Stimulated activated CD8-positive, alpha-beta memory T cell treated with anti-CD3 and anti-CD28 coated beads, Interleukin-7, amount 100 ng/mL, for 24 hours (primary cell): ENCODE measurements at places on chromosomes 7 and 10.

GRCh38 chr7:149624006-149624405 lies 126.4 kb upstream of the ZNF746 start:
- no peak for DNase-seq

DNA sequence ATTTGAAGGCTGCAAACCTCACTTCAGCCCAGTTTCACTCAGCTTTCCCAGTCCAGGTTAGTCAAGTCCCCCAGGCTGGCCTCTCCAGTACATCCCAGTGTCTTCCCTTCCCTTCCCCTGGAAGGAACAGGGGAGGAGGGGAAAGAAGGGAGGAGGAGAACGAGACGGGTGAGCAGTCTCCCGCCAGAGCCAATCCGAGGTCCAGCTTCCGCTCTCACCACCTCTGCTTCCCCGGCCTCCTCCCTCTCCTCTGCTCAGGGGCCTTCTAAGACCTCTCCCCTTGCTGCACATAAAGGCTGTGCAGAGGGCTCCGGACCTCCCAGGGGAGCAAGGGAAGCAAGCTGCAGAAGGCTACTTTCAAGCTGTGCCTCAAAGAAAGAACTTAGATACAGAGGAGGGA lies 4.1 kb downstream of the ATG9B start:
- DNase-seq, result no peak

DNA sequence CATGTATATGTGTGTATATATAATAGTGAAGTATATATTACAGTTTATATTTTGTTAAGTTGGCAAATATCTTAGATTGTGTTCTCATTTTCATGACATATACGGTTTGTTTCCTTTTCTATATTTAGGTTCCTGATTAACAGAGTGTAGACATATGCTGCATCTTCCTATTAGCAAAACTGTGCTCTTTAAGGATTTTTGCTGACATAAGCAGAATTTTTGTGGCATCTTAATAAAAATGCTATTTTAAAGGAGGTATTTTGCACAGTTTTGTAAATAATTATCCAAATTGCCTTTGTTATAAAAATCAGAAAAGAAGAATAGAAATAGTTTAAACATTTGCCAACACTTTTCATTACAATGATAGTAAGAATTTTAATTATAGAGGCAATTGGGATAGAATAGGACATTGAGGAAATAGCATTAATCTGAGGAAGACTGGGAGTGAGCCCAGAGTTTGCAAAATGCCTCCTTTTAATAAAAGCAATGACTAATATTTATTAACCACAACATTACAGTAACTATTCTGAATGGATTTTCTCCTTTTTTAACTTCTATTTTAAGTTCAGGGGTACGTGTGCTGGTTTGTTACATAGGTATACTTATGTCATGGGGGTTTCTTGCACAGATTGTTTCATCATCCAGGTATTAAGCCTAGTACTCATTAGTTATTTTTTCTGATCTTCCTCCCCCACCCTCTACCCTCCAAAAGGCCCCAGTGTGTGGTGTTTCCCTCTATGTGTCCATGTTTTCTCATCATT lies 38.2 kb downstream of the KCND2 start:
- DNase-seq, result no peak

- no peak for DNase-seq
Observed at GRCh38 chr10:101967119-101967518, 88.9 kb downstream of the ARMH3 start.

- DNase-seq, result no peak
Observed at GRCh38 chr10:125992254-125992653, 95.9 kb downstream of the FANK1 start.

GRCh38 chr7:50733552-50733951 lies 49.1 kb downstream of the GRB10 start:
- DNase-seq, result no peak

- DNase-seq, result no peak
Observed at GRCh38 chr7:20896996-20897395, 110.3 kb upstream of the SP8 start.

- no peak for DNase-seq
Observed at GRCh38 chr10:689452-690371, at the start of gene DIP2C. Gene DIP2C (minus strand): TSS chr10:689668. CDS start chr10:689578, 90 bp downstream.

DNA sequence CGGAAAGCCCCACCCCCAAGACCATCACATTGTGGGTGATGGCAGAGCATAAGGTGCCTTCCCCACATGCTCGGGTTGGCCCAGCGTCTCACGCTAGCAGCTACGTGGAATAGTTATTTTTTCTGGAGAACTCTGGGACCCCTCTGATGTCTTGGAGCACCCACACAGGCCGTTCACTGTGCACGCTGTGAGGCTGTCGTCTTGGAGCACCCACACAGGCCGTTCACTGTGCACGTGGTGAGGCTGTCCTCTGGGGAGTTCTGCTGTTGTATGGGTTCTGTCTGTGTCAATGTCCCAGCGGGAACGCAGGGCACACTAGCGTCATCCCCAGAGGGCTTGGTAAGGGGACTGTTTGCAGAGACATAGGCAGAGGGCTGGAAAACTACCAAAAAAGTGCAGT lies 38.8 kb upstream of the FAM20C start:
- no peak for DNase-seq

- DNase-seq, result no peak
Observed at GRCh38 chr10:93784059-93784458, 26.3 kb downstream of the LGI1 start.
